ENCODE measurements at places on chromosomes 4 and X. TPM values are rescaled to one million over a fixed set of nuclear protein-coding genes. Genes with fewer than 3 reads are reported as not detected.

- H3K4me1 ChIP-seq, result no peaks in the 10 kb centered on the region
- DNase-seq, result no peak
- no peak overlapping the region for H3K4me3 ChIP-seq
- H3K27me3 ChIP-seq, result peaks cover 5% of the 10 kb centered on the region
These were observed 182.1 kb downstream of the MOSPD2 start for GRCh38 chrX:15055146-15055930.

DNA sequence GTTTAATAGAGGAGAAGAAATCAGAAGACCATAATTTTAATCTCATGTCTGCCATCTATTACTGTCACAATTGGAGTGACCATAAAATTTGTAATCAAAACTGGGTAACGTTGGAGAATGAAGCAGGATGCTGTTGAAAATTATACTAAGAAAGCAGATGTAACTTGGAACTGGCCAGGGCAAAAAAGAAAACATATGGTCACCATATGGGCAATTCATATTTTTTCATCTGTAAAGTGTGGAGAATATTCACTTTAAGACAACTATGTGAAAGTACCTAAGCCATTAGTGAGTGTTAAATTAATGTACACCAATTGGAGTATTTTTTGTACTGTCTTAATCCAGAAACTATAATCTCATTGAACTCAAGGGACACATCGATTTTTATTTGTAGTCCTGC, 1008.0 kb downstream of the GLUD2 start:
- no peaks in the 10 kb centered on the region for H3K27me3 ChIP-seq
- H3K36me3 ChIP-seq, result no peaks in the 10 kb centered on the region
- H3K4me3 ChIP-seq, result no peak overlapping the region
- no peak overlapping the region for H3K27ac ChIP-seq
- H3K4me1 ChIP-seq, result no peaks in the 10 kb centered on the region

DNA sequence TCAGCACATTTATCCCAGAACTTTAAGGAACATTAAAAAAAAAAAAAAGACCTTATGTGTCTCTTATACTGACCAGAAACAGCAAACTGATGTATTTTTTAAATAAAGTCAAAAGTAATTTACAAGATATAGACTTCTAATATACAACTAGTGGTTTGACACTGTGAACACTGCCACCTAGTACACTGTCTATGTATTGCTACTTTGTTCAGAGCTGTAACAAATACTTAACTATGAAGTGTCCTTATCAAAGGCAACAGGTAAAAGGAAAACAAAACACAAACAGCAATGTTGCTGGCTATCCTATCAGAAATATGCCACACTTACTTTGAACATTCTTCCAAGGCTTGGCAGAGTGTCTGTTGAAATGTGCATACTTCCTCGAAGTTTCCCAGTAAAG, 60.4 kb downstream of the CD40LG start:
- H3K27me3 ChIP-seq, result no peaks in the 10 kb centered on the region
- H3K4me3 ChIP-seq, result no peak overlapping the region
- no peak overlapping the region for H3K27ac ChIP-seq
- H3K4me1 ChIP-seq, result peaks cover 35% of the 10 kb centered on the region
- DNase-seq, result peak; percentile 18

DNA sequence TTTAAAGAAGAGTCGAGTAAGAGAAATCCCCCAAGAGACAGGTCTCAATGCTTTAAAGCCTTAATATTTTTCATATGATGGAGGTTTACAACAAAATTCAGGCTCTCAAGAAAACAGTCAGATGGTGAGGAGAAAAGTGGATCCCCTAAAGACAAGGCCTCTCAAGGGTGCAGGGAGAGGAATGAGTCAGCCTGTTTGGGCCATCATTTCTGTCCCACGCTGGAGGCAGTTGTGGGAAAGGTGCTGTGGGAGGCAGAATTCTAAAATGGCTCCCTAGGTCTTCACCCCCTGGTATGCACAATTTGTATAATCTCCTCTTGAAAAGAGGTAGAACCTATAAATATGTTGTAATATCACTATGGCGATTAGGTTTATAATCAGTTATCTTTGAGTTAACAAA, 4.6 kb upstream of the TIFA start:
- no peaks in the 10 kb centered on the region for H3K27me3 ChIP-seq
- peaks cover 41% of the 10 kb centered on the region for H3K4me1 ChIP-seq
- H3K36me3 ChIP-seq, result peaks cover 1% of the 10 kb centered on the region

DNA sequence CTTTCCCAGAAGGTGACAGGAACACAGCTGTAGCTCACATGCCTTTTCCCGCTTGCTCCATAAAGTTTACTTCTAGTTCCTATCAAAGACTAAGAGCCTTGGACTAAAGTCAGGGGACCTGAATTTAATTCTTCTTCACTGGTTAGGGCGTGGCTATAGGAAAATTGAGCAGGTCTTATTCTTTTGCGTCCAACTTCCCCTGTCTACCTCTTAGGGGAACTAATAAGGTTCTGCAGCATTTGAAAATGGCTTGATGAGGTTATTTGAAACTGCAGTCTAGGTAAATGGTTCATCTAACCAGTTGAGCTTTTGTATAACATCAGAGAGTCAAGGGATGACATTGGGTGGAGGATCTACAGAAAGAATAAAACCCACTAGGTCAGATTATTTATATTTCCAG, 2.6 kb downstream of the ARHGAP10 start:
- H3K4me3 ChIP-seq, result no peak overlapping the region
- H3K27ac ChIP-seq, result no peak overlapping the region
- H3K4me1 ChIP-seq, result peaks cover 45% of the 10 kb centered on the region
- no peak for DNase-seq
- H3K36me3 ChIP-seq, result no peaks in the 10 kb centered on the region
- H3K27me3 ChIP-seq, result peaks cover 13% of the 10 kb centered on the region

DNA sequence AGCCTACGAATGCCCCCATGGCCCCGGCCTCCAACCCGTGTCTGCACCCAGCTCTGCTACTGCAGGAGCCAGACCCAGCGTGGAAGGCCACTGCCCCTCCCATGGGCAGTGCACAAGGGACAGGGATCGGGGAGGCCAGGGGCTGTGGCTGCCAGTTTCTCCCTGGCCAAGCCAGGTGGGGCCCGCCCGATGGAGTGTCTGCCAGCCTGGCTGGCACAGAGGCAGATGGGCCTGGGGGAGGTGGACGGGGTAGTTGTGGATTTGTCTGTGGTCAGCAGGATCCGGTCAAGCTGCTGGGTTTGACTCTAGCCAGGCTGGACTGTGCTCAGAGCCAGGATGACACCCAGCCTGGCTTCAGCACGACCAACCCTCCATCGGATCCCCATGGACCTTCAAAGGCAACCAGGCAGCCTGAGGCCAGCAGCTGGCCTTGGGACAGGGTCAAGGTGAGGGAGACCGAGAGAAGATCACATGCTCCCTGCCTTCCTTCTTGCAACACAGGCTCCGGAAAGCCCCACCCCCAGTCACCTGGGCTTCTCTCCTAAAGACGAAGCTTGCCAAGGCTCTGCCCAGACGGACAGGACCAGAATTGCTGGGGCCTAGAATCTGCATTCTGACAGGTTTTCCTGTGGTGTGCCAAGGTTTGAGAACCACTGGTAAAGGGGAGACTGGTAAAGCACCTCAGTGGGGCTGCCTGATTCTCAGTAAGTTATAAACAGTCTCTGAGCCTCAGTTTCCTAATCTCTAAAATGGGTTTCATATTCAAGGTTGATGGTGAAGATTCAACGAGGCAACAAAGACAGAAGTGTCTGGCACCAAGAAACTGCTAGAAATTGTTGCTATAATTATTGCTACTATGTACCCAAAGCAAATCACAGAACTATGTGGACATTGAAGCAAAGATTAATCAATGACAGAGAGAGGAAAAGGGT, 78.6 kb downstream of the PPP2R2C start:
- H3K36me3 ChIP-seq, result no peaks in the 10 kb centered on the region
- peaks cover 2% of the 10 kb centered on the region for H3K27me3 ChIP-seq
- H3K27ac ChIP-seq, result no peak overlapping the region
- H3K4me3 ChIP-seq, result no peak overlapping the region
- no peak for DNase-seq
- H3K4me1 ChIP-seq, result no peaks in the 10 kb centered on the region

DNA sequence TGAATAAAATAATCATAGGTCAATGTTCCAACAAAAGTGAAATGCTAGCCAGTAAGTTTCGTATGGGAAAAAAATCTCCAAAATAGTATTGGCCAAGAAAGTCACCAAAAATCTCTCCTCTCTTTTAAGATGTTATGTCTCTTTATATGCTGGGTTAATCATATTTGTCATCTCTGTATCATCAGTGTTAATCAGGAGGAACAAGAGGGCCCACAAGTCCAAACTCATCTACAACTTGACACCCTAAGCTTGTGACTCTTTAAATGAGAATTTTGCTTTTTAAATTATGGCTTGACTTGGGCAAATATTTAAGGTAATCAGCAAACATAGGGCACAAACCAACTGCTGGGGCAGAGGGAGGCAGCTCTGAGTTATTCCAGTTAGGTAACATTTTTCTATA, 75.5 kb downstream of the AMMECR1 start:
- no peak for DNase-seq
- H3K36me3 ChIP-seq, result peaks cover 22% of the 10 kb centered on the region
- H3K27ac ChIP-seq, result no peak overlapping the region
- no peaks in the 10 kb centered on the region for H3K27me3 ChIP-seq

DNA sequence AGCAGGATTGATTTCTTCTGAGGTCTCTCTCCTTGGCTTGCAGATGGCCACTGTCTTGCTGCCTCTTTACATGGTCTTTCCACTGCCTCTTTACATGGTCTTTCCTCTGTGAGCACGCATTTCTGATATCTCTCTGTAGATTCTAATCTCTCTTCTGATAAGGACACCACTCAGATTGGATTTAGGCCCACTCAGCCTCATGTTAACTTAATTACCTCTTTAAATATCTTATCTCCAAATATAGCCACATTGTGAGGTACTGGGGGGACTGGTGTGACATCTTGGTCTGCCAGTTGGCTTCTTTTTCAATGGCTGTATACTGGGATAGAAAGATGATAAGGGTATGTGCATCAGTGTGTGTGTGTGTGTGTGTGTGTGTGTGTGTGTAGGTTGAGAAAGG, 153.7 kb downstream of the AWAT2 start:
- H3K27me3 ChIP-seq, result no peaks in the 10 kb centered on the region
- DNase-seq, result no peak
- H3K4me3 ChIP-seq, result no peak overlapping the region
- no peak overlapping the region for H3K27ac ChIP-seq
- no peaks in the 10 kb centered on the region for H3K4me1 ChIP-seq
- no peaks in the 10 kb centered on the region for H3K36me3 ChIP-seq

DNA sequence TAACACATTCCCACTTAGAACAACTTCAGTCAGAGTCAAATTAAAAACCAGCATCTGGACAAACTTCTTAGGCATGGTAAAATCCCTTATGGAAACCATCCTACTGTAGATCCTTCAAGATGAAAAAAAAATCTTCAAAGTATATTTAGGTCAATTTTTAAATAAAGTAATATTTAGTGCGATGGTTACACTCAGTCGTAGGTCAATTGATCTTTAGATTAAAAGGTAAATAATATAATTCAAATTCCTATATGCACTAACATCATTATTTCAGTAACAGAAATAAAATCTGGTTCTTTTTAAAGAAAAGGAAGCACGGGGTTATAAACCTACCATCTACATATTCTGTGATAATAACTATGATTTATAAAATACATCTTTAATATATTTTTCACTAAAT, at the start of gene UGT2A2:
Gene UGT2A2, minus strand, starts transcription at position 101 of the 400 bp plus-strand sequence. Its CDS starts 2 bp downstream, at position 99.
- H3K27me3 ChIP-seq, result no peaks in the 10 kb centered on the region
- no peak within 1 kb of the TSS for H3K27ac ChIP-seq
- no peak within 1 kb of the TSS for H3K4me3 ChIP-seq
- no peaks in the 10 kb centered on the region for H3K36me3 ChIP-seq
- no peak for DNase-seq

GRCh38 chrX:97751735-97752134, 868.0 kb downstream of the RPA4 start:
- no peak for DNase-seq
- no peak overlapping the region for H3K4me3 ChIP-seq
- H3K27me3 ChIP-seq, result no peaks in the 10 kb centered on the region
- no peak overlapping the region for H3K27ac ChIP-seq
- no peaks in the 10 kb centered on the region for H3K36me3 ChIP-seq

DNA sequence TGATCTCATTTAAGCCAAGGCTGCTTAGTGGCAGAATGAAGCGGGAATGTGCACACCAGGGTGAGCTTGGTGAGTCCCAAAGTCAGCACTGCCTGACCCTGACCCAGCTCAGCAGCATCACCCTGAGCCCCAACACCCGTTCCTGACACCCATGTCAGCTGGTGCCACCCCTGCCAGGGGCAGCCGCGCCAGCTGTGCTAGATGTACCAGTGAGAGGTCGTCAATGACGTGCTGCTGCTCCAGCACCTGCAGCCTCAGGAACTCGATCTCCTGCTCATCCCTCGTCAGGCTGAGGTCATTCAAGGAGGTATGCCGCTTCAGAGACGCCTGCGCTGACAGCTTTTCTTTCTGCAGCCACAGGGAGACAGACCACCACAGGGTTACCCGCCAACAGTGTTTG, 61.7 kb upstream of the C4orf50 start:
- no peak overlapping the region for H3K27ac ChIP-seq
- no peaks in the 10 kb centered on the region for H3K4me1 ChIP-seq
- DNase-seq, result no peak

- H3K27me3 ChIP-seq, result no peaks in the 10 kb centered on the region
- no peaks in the 10 kb centered on the region for H3K36me3 ChIP-seq
- H3K4me1 ChIP-seq, result no peaks in the 10 kb centered on the region
- no peak overlapping the region for H3K27ac ChIP-seq
- H3K4me3 ChIP-seq, result no peak overlapping the region
These were observed 857.0 kb upstream of the HTR2C start for GRCh38 chrX:113726898-113727297.

DNA sequence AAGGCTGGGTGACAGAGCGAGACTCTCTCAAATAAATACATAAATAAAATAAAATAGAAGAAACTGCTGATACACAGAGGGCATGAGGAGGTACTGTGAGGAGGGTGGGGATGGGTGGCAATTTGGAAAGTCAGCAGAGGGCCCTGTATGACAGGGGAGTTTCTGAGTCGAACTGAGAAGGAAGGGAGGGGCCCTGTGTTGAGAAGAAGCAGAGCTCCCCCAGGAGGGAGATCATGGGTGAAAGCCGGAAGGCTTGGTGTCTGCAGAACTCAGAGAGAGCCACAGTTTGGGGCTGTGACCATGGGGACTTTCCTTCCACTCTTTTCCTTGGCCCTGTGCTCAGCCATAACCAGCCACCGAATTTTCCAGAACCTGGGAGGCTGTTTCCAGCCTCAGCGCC, 24.8 kb upstream of the AFAP1 start:
- H3K4me1 ChIP-seq, result peaks cover 59% of the 10 kb centered on the region
- H3K36me3 ChIP-seq, result peaks cover 3% of the 10 kb centered on the region
- H3K27ac ChIP-seq, result peak overlapping the region; percentile 19

The CT45A2 gene
- not detected for total RNA-seq

The FAM241A gene
- 1.5 TPM for total RNA-seq

The TLR8 gene
- total RNA-seq, result not detected

The AMELX gene
- not detected for total RNA-seq

The ZCCHC18 gene
- 0.65 TPM for total RNA-seq

The EGFL6 gene
- total RNA-seq, result 1.7 TPM

The CCDC120 gene
- total RNA-seq, result 5.5 TPM
